ENCODE measurements at places on chromosomes 5 and 9. TPM values are rescaled to one million over a fixed set of nuclear protein-coding genes. Genes with fewer than 3 reads are reported as not detected.

The NIM1K gene
- 3.7 TPM for total RNA-seq

The P4HA2 gene
- 200 TPM for total RNA-seq

The AKNA gene
- total RNA-seq, result 20.8 TPM

The CCIN gene
- 0.81 TPM for total RNA-seq
